Fibroblast of lung (primary cell): ENCODE measurements at places on chromosomes 1 and 21. TPM values are rescaled to one million over a fixed set of nuclear protein-coding genes. Genes with fewer than 3 reads are reported as not detected.

The TTC24 gene
- polyA plus RNA-seq: not detected in 2 replicates

The ZNF697 gene
- polyA plus RNA-seq: 7.4 and 9.6 TPM in 2 replicates

The EPS8L3 gene
- not detected in 2 replicates for polyA plus RNA-seq

The CSMD2 gene
- polyA plus RNA-seq: 2.2 and 5.7 TPM in 2 replicates

The PTGS2 gene
- 3.1 and 5.2 TPM in 2 replicates for polyA plus RNA-seq

The RGSL1 gene
- not detected in 2 replicates for polyA plus RNA-seq

The BRDT gene
- not detected in 2 replicates for polyA plus RNA-seq

The TMEM269 gene
- polyA plus RNA-seq: 0.06 and 0.10 TPM in 2 replicates

The PUM1 gene
- 70.5 and 83.1 TPM in 2 replicates for polyA plus RNA-seq

The TNFRSF8 gene
- 0.05 and 0.15 TPM in 2 replicates for polyA plus RNA-seq

The CBR3 gene
- polyA plus RNA-seq: 13.2 and 17.8 TPM in 2 replicates

The MAN1C1 gene
- polyA plus RNA-seq: 10.4 and 51.4 TPM in 2 replicates

The ADAR gene
- polyA plus RNA-seq: 128 and 140 TPM in 2 replicates

The NHLH1 gene
- 0.05 and 0.14 TPM in 2 replicates for polyA plus RNA-seq

The HHIPL2 gene
- 0.14 and 0.18 TPM in 2 replicates for polyA plus RNA-seq

The LCE2A gene
- polyA plus RNA-seq: 0.91 and 8.1 TPM in 2 replicates

The HAX1 gene
- polyA plus RNA-seq: 89.9 and 97.9 TPM in 2 replicates

The CHI3L2 gene
- polyA plus RNA-seq: 0.66 and 3.8 TPM in 2 replicates

The GGPS1 gene
- 28.1 and 37.5 TPM in 2 replicates for polyA plus RNA-seq
